ENCODE measurements at places on chromosomes 1 and 21.

DNA sequence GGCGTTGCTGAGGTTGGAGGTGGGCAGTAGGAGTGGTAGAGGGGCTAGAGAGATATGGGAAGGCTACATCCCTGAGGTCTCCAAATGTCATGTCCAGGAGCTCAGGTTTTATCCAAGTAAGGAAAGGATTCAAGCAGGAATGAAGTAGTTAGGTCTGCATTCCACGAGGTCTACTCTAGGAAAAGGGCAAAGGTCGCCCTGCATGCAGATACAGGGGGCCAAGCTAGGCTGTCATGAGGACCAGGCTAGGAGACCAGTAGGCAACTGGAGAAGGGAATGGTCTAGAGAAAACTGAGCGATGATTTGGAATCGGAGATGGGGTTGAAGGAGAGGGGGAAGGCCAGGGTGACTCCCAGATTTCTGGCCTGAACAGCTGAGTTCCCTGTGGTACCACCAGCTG lies 48.7 kb downstream of the IRF2BP2 start:
- no peak for DNase-seq

- DNase-seq = no peak
These were observed 63.4 kb upstream of the LAX1 start for GRCh38 chr1:203701606-203702005.

- DNase-seq = no peak
These were observed at the start of gene ABCG1 for GRCh38 chr21:42218836-42219605. Gene ABCG1 (plus strand): TSS chr21:42219140. CDS start chr21:42219263, 123 bp downstream.

GRCh38 chr1:167650269-167651160 lies 20.5 kb downstream of the RCSD1 start:
- no peak for DNase-seq

GRCh38 chr21:33815143-33815707 lies 100.4 kb downstream of the ATP5PO start:
- no peak for DNase-seq

- peak; percentile 40 for DNase-seq
These were observed 54.2 kb upstream of the SPATA6 start for GRCh38 chr1:48526008-48526710.

- no peak for DNase-seq
These were observed 24.2 kb downstream of the KCNA10 start for GRCh38 chr1:110494522-110495406.

DNA sequence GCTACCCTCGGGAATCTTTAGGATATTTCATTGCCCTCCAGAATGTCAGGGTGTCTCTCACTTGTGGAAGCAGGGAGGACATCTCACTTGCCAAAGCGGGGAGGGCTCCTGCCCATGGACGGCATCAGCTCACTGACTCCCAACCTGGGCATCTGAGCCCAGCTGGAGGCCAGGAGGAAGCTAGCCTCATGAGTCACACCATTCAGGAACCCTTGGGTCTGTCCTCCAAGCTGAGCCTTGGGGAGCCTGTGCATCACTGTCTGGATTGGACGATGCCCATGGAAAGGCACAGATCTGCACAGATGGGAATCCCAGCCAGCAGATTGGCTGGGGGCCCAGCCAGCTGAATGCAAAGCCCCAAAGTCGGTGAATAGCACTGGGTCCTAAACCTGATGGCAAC lies 25.2 kb downstream of the WNT3A start:
- no peak for DNase-seq

DNA sequence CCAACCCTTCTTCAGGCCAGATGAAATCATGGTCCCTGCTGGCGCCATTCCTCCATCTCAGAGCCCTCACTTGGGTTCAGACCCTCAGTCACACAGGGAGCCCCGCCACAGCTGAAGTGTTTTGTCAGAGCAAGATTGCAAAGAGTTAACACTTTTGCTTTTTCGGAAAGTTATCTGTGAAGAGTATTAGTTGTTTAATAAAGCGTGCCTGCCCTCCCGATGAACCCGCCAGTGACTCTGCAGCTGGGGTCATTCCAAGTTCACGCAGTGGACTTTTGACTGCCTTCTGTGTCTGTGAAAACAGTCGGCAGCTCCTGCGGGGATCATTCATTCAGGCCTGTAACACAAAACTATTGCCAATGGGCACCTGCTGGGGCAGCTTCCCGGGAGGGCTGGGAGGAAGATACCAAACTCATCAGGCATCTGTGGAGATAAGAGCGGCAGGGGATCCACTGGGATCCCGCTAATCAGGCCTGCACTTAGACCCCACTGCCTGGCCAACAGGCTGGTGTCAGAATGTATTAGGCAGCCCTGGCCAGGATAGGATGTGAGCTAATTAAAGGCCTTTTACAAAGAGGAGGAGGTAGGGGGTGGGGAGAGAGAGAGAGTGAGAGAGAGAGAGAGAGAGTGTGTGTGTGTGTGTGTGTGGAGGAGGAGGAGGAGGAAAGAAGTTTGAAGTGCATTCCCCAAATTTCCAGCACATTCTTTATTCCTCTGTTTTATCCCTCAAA lies 184.5 kb downstream of the DHRS3 start:
- DNase-seq = peak; percentile 54

GRCh38 chr21:15003463-15004135 lies 61.2 kb downstream of the NRIP1 start:
- no peak for DNase-seq

GRCh38 chr1:241979926-241980325 lies 19.0 kb downstream of the MAP1LC3C start:
- no peak for DNase-seq

GRCh38 chr1:30693822-30694221 lies 29.6 kb downstream of the MATN1 start:
- DNase-seq = no peak

- DNase-seq = peak; percentile 81
These were observed 443.0 kb downstream of the SIPA1L2 start for GRCh38 chr1:232186931-232187330.

- DNase-seq = no peak
These were observed 661.5 kb downstream of the PLA2G4A start for GRCh38 chr1:187490266-187490665.

- no peak for DNase-seq
These were observed 216.2 kb downstream of the SETD4 start for GRCh38 chr21:35843911-35844667.

DNA sequence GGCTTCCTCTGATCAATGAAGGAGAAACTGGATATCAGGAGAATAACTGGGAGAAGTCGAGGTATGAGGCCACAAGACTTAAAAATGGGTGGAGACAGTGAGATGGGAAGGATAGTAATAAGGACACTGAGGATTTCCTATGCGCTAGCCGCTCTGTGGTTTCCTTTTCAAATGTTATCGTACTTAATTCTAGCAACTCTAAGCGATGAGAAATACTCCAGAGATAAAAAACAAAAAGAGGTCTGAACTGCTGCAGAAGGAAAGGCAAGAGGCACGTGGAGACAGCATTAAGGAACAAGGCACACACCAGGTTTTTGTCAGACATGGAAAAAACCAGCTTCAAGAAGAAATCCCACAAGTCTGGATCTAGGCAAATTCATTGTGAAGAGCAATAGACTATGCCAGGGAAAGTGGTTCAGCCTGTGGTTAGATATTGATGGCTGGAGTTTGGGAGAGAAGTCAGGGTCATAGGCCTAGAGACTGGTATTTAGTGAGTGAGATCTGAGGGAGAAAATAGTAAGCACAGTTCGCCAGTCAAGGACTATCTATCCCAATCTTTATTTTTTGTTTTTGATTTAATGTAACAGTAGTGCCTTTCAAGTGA lies 5.3 kb downstream of the CLCA2 start:
- peak; percentile 11 for DNase-seq

DNA sequence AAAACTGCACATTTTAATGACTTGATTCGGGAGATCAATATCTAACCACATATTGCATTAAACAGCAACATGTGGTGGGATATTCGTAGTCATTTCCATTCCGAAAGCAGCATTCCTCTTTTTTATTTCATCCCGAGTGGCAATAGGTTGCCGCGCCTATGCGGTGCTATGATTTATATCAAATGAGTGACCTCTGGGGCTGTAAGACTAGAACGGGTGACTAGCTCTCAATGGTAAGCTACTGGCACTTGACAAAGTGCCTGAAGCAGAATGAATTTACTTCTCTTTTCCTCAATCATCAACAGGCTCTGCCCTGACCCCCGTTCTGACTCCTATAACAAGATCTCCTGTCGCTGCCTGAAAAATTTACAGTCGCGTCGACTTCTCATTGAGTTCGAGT lies 162.3 kb downstream of the ZNF281 start:
- DNase-seq = no peak

GRCh38 chr1:230972855-230973271 lies 5.8 kb downstream of the TTC13 start:
- peak; percentile 40 for DNase-seq

DNA sequence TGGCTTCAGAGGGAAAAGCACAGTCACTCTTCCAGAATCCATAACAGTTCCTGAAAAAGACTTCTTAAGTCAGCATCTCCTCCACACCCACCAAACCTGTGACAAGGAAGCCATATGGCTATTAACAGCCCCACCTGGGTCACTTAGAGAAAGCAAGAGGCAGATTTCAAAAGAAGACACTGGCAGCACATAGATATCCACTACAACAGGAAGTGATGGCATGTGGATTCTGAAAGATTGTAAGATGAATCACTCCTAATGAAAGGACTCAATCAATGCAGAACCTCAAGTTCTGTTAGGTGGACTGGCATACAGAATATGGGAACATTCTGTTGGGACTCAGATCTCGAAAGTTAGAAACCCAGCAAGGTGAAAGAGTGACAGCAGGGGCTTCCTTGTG lies 365.9 kb downstream of the TGFB2 start:
- DNase-seq = no peak

DNA sequence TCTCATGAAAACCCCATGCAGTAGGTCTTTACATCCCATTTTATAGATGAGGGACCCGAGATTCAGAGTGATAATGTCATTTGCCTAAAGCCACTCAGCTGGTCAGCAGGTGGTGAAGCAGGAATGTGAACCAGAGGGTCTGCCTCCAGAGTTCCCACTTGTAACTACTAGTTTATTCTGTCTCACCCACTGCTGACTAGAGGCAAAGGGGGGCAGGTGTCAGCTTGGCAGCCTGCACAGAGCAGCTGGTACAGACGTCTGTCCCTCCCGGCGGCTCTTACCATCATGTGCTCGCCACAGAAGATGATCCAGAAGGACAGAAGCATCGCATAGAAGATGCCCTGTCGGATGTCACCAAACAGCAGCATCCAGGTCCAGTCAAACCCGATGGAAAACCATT lies 82.4 kb downstream of the WLS start:
- no peak for DNase-seq

- no peak for DNase-seq
These were observed 359.6 kb upstream of the USP24 start for GRCh38 chr1:55574691-55575225.

DNA sequence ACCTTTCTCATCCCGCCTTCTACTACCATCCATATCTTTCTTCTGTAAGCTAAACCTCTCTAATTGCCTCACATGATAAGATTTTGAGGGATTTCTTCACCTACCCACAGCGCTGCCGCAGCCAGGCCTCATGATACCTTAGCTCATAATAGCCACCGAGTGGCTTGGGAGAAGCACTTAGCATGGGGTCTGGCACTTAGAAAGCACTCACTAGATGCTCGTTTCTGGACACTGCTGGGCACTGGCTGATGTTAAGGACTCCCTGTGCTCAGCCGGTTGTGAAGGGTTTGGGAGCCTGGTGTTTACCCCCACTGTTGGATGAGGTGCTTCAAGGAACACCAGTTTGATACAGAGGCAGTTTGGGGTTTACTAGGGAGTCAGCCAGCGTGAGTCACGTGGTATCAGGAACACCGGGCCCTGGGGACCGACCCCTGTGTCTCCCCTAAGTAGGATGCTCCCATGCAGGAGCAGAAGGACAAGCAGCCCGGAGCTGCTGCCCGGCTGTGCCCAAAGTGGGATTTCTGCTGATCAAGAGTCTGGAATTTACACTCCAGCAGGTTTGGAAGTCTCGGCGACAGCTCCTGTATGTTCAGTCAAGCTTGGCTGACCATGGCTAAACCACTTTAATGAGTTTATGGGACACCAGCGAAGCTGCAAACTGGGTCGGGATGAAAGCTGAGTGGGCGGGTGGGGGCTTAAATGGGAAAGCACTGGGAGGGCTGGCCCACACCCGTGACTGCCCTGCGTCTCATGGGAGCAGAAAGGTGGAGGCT lies 63.3 kb downstream of the GALNT2 start:
- no peak for DNase-seq

DNA sequence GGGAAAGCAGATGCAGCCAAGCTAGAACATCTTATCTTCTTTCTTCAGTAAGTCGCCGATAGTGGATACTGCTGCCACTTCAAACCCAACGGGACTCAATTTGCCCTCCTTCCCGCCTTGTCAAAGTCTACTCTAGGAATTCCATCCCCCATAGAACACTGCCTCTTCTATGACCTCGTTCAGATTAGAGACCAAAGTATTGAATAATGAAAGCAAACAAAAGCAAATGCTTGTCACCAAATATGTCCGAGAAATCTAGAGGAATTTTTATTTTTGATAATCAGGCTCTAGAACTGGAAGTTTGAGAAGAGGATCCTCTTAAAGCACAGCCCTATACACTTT lies 853 bp upstream of the RRAGC start:
- no peak for DNase-seq

DNA sequence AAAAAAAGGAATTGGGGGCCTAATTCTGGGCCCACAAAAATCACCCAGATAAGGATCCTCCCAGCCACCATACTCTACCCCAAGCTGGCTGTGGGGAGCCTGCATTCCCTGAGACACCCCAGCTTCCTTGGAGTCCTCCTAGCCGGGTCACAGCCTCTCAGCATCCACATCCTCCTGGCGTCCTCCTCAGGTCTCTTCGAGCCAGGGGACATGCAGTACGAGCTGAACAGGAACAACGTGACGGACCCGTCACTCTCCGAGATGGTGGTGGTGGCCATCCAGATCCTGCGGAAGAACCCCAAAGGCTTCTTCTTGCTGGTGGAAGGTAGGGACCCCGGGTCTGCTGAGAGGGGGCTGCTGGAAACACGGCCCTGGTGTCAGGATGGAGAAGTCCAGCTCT lies 64.3 kb downstream of the ALPL start:
- DNase-seq = no peak

GRCh38 chr1:182446033-182446669 lies 3.8 kb upstream of the RGSL1 start:
- peak; percentile 41 for DNase-seq

DNA sequence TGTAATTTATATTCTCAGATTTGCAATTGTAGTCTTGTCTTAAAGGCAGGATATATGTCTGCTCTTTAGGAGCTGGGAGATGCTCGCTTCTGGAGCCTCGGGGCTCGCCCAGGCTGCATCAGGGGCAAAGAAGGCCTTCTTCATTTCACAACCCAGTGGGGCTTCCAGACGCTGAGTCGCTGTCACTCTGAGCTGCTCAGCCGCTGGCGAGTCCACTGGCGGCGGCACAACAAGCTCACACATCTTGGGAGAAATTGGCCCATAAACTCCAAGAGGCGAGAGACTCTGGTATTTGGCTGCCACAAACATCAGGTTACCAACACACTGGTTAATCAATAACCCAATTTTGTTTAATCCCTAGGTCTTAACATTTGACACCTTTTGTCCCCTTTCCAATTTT lies 216.6 kb downstream of the ATG4C start:
- DNase-seq = no peak

- DNase-seq = no peak
These were observed 4.6 kb downstream of the SLC26A9 start for GRCh38 chr1:205938682-205939081.

DNA sequence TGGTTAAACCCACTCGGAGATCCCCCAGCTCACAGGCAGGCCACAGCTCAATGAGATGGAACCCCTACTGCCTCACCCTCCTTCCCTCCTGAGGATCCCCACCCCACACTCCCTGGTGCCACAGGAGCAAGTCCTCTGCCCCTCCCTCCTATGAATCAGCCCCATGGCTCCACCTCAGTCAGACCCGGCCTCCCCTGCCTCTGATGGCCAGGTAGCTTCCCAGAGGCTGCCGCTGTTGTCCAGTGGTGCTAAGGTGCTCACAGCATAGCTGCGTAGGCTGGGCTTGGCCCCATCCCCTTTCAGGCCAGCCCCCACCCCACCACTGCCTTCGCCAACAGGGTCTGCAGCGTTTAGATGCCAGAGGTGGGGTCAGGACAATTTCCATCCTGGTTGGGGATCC lies 98.5 kb upstream of the IGSF21 start:
- DNase-seq = no peak
